ENCODE measurements at places on chromosomes 12 and 14. TPM values are rescaled to one million over a fixed set of nuclear protein-coding genes. Genes with fewer than 3 reads are reported as not detected.
A peak's percentile ranks its signal among the peaks of the same experiment; 100 is the strongest.

The METTL1 gene
- total RNA-seq, result 50.1 TPM

The HVCN1 gene
- total RNA-seq, result 4.2 TPM

The ACOT6 gene
- total RNA-seq, result not detected

DNA sequence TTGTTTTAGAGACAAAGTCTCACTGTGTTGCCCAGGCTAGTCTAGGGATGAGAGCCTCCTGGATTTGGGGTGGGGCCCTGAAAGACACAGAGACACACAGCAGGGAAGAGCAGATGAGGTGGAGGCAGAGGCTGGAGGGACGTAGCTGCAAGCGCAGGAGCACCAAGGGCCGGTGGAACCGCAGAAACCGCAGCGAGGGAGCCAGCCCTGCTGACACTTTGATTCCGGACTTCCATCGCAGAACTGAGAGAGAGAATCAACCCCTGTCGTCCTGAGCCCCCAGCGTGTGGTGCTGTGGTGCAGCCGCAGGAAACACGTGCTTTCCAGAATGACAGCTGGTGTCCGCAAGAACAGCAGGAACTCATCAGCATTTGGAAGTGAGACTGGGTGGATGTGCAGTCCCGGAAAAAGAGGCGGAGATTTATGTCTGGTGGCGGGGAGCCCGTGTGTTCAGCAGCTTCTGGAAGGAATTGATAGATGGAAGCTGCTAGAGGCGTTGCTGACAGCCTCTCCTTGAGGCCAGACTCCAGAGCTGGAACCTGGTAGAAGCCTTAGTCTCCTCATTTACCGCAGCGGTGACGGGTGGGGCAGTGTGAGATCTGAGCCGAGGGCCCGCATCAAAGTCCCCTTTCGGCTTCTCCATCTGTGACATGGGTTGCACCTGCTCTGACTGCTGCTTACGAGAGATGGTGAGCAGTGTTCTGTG lies 21.9 kb upstream of the KLC1 start:
- peak; percentile 75 for DNase-seq

DNA sequence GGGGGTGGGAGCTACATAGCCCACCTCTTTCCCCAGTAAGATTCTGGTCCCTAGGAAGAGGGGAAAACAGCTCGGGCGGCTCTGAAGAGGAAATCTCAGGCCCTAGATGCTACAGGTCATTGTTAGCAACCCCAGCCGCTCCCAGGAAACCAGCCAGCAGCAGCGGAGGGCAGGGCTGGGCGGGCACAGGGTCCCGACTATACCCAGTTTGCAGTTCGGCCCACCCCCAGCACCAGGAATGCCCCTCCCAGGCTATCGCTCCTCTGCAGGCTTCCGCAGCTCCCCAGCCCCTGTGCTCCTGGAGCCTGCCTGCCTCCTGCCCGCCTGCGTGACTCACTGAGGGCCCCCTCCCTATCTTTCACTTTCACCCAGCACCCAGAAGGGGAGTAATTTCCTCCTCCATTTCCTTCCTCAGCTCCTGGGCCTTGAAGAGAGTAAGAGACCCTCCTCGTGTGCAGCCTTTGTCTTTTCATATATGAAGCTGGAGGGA lies 27.2 kb upstream of the PNMA1 start:
- peak; percentile 88 for DNase-seq

GRCh38 chr14:98598576-98598975 lies 673.4 kb downstream of the BCL11B start:
- DNase-seq, result no peak

DNA sequence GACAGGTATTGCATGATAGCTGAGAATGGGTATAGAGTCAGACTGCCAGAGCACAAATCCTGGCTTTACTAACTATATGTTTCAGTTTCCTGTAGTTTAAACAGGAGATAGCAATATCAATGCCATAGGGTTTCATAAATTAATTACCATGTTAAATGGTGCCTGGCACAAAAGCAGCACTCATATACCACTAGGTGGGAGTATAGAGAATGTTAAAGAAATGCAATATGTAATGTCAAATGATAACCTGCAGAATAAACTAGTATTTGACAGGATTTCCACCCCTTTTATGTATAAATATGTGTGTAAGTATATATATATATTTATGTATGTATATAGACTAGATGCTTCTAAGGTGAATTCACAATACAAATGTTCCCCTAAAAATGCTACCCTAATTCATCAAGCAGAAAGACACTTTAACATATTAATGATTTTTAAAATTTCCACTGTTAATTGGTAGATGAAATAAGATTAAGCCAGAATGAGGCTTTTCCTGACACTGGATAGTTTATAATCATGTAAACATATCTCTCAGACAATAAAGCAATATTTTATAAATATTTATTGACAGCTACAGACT lies 8.6 kb downstream of the WDR89 start:
- no peak for DNase-seq
